ENCODE measurements at places on chromosomes 7 and 10.

GRCh38 chr10:132166216-132166950 lies 20.4 kb upstream of the DPYSL4 start:
- DNase-seq: no peak

DNA sequence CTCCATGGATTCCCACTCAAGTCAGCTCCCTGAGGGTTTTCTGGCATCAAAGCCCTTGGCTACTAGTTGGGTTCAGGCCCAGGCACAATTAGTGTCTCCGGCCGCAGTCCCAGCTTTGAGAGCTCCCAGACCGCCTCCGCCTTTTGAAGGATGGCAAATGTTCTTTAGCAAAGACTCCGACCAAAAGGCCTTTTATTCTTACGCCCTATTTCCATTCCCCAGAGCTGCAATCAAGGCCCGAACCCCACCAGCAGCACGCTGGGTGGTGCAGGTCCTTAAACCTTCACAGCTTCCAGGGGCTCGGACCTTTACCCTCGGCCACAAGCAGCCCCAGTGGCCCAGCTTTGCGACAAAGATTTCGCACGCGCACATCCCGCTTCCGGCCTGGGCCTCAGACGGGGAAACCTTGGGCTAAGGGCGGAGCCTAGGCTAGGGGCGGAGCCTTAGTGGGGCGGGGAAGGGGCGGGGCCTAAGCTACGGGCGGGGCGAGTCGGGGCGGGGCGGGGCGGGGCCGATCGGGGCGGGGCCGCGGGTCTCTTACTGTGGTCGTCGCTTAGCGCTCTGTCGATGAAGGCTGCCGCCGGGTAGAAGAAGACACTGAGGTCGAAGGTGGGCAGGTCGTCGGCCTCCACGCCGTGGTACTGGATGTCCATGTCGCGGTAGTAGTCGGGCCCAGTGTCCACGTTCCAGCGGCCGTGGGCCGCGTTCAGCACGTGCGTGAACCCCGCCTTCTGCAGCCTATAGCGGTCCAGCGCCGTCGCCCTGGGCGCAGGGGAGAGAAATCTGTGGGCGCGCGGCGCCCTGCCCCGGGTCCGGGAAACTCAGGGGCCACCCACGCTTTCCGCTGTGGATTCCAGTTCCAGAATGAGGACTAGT lies 68.0 kb upstream of the SAMD8 start:
- DNase-seq: peak; percentile 63

GRCh38 chr7:104156842-104157277 lies 51.0 kb downstream of the ORC5 start:
- peak; percentile 14 for DNase-seq

DNA sequence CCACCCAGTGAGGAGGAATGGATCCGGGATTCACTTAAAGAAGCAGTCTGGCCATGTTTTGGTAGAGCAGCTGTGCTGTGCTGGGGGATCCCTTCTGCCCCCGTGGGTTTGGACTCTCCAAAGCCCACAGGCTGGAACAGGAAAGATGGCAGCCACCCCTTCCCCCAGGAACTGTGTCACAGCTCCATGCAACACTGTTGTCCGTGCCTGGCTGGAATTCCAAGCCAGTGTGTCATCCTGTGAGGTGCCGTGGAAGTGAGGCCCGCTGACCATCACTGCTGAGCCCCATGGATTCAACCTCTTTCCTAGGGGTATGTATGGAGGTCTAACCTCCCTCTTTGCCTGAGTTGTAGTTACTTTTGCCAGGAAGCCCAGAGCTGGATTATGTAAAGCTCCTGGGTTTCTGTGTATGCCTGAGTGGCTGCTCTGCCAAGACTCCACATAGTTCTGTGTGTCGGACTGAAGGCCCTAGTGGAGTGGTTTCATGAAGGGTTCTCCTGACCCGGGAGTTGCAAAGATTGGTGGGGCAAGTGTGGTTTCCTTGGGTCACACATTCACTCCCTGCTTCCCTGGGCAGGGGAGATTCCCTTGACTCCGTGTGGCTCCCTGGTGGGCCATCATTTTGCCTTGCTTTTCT lies 35.1 kb upstream of the PCGF5 start:
- no peak for DNase-seq

DNA sequence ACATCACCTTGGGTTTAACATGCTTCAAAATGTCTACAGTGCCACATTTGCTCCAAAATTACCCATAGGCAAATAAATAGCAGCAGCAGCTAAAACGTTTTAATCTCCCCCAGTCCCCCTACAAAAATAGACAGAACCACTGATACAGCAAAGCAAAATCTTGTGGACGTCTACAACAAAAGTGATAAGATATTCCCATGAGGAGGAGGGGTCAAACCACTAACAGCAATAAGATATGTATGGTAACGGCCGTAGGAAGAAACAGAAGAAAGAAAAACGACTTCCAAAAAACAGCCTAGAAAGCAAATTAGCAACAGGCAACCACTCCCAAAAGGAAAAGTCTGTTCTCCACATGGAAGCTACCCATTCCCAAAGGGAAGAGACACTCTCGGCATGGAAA lies 34.5 kb upstream of the ST8SIA6 start:
- DNase-seq: no peak

DNA sequence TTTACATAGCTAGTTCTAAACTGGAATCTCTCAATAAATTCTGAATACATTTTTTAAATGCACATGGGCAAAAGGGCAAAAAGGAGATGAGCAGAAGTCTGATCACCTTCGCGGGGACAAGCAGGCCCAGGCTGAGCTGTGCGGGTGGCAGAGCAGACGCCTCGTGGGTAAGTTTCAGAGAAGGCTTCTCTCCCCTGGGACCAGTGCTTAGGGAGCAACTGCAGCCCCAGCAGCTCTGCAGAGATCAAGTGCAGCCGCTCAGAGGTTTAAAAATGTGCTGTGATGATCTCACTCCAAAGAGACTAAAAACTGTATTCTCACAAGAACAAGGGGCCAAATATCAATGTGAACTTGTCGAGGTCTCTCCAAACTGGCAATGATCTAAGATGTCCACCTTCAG lies 264.3 kb upstream of the RNF32 start:
- DNase-seq: no peak

DNA sequence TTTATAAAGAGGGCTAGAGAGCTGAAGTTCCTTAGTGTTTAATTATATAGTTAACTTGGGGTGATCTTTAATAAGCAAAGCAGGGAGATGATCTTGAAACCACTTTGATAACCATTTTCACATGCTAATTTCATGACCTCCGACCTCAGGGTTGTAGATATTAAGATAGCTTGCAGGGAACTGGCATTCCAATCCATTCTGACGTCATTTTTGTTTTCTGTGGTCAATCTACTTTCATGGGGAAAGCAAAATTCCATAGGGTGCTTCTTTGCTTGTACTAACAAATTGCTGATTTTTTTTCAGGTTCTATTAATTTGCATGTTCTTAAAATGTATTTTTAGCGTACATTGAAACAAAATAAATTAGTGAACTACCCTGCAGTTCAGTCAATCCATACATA lies 139.3 kb downstream of the CDCA7L start:
- no peak for DNase-seq

GRCh38 chr10:110352930-110353243 lies 48.2 kb upstream of the SMNDC1 start:
- DNase-seq: no peak

- DNase-seq: no peak
Observed at GRCh38 chr10:58335306-58336005, 650 bp downstream of the UBE2D1 start.

DNA sequence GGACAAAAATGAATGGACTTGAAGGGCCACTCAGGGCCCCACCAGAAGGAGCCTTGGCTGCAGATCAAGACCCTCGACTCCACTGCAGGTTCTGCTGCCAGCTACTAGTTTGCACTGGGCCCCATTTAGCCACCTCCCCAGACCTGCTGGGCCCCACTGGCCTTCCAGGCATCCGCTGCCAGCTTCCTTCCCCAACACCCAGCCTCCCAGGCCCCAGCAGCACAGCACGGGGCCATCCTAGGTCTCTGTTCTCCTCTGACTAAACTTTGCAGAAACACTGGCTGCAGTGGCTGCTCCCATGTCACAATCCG lies 277.4 kb upstream of the KLF14 start:
- DNase-seq: peak; percentile 29

GRCh38 chr7:79317728-79318127 lies 135.7 kb downstream of the MAGI2 start:
- DNase-seq: no peak

- no peak for DNase-seq
Observed at GRCh38 chr7:5212633-5213285, 22.7 kb downstream of the WIPI2 start.

DNA sequence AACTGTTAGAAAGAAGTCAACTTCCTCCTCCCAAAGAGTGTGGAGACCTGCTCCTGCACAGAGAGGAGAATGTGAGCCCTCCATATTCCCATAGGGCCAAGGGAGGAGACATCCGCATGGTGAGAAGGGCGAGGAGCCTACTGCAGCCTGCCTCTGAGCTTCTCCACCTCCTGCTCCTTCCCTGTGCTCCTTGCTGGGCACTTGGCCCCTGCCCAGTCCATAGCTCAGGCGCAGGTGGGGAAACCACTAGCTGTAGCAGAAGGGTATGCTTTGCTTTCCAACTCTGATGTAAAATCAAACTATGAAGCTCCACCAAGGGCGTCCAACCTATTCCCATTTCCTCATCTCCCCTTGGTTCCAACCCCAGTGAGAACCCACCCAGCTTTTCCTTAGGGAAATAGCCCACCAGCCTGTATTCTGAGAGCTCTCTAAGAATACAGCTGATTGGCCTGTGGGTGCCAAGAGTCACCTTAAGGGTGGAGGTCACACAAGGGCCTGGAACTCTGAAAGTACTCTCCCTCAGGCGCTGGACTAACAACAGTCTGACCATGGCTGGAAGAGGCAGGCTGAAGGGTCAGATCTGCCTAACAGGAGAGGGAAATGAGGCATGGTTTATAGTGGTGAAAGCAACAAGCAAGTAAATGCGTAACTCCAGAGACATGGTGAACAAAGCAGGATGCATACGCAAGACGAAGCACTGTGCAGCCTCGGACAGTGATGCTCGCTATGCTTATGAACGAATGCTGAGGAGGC lies 13.9 kb downstream of the ZNF488 start:
- DNase-seq: no peak

DNA sequence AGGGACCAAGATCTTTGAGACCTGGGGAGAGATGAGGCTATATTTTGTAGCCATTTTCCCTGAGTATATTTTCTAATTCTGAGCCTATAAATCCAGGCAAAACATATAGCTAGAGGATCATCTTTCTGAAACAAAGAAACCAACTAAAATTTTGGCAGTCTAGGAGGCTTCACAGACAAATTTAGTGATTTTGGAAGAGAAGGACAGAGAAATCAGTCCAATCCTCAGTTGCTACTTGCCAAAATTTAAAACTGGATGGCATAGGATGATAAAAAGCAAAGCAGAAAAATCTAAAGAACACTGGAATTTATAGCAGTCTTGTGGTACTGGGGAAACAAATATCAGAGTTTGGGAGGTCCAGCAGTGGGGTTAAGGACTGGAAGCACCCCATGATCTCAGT lies 43.4 kb upstream of the POM121L12 start:
- no peak for DNase-seq

GRCh38 chr10:100930368-100930767 lies 17.6 kb downstream of the SLF2 start:
- DNase-seq: no peak

DNA sequence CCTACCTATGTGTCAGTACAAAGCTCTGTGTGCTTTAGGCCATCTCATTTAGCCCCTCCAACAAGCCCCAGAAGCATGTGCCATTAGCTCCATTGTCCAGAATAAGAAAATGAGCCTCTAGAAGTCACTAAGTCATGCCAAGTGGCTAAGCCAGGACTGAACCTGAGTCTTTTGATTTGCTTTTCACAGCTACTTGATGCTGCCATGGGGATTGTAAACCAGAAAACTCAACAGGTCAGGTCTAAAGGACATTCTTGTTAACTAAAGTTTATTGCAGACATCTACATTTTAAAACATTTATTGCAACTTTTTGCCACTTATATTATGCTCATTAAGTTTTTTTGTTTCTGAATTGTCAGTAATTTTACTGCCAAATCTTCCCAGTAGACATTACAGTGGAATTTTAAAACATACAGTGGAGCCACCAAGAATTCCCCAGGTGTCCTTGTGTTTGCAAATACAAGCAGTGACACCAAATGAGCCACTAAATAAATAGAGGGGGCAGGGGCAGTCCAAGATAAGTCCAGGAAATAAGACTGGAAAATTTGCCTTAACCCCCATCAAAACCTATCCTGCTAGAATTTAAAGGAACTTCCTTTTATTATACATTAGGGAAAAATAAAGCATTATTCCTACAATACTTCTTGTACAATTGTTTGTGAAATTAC lies 115.9 kb downstream of the RAPGEF5 start:
- DNase-seq: no peak

- DNase-seq: no peak
Observed at GRCh38 chr10:116069856-116070255, 203.2 kb downstream of the GFRA1 start.

DNA sequence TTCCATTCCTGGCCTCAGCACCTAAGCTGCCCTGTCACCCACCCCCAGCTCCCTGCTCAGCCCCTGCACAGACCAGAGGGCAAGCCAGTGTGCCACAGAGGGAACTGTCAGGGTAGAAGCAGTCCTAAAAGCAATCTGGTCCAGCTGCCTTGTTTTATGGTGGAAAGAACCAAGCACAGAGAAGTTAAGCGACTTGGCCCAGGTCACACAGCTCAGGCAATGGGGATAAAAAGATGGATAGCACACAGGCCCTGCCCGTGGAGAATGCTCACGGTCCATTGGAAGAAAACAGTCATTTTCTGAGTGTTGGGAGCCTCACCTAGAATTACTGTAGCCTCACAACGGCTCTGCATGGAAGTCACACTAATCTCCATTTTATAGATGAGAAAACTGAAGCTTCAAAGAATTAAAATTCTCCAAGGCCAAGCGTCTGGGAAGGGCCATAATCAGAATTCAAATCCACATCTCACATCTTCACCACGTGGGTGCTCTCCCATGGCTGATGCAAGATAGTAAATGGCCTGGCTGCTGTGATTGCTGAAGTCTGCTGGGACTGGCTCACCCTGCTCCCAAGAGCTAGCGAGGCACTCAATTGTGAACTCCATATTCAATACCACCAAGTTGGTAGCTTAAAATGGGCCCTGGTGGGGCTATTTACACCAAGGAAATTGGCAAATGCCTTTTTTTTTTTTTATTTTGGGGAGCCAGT lies 26.8 kb downstream of the C10orf105 start:
- no peak for DNase-seq

- DNase-seq: no peak
Observed at GRCh38 chr7:98584830-98585229, 32.3 kb upstream of the NPTX2 start.

GRCh38 chr10:14652067-14652466 lies 122.6 kb downstream of the FAM107B start:
- no peak for DNase-seq

- no peak for DNase-seq
Observed at GRCh38 chr10:90652519-90652918, 205.3 kb downstream of the HTR7 start.
